Activated CD4-positive, alpha-beta T cell treated with anti-CD3 and anti-CD28 coated beads for 36 hours (primary cell): ENCODE measurements at places on chromosomes 5 and 9. TPM values are rescaled to one million over a fixed set of nuclear protein-coding genes. Genes with fewer than 3 reads are reported as not detected.

- DNase-seq, result no peak
Observed at GRCh38 chr9:22148528-22148875, 139.4 kb upstream of the CDKN2B start.

GRCh38 chr5:150780816-150781221 is 2.3 kb downstream of the SMIM3 start:
- peak; percentile 32 for DNase-seq

GRCh38 chr5:137203011-137203632 is 296.0 kb downstream of the SPOCK1 start:
- no peak for DNase-seq

DNA sequence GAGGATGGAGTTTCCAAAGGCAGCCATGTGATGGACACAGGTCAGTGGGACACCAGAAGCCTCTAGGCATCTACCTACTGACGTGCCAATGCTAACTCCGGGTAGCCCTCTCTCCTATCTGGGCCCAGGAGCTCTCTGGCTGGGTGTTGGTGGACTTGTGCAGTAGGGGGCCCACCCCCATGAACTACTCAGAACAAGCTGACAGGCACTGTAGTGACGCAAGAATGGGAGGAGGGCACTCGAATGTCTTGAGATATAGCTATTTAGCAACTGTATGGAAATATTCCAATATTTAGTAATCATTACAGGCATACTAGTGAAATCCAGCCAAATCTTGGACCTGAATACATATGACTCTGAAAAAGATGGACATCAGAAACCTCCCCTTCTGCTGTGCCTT is 5.7 kb upstream of the DOCK2 start:
- DNase-seq, result no peak

- no peak for DNase-seq
Observed at GRCh38 chr5:171850324-171850947, 64.8 kb downstream of the SMIM23 start.

The CTXN3 gene
- total RNA-seq, result not detected

DNA sequence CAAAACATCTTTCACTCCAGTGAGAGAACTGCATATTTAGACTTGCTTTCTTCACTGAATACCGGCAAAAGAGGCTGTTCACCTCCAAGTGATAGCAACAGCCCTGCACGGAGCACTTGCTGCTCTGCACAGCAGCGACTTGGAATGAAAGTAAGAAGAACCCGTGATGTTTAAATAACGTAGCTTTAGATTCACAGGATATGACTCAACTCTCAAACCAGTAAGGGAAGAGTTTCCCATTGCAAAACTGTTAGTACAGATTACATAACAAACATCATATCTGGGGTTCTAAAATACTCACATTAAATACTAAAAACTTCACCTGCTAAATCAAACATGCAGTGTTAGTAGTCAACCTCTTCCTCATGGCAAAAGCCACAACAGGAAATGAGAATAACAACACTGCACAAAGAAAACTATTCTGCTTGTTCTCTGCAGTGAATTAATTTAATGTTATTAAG is 203.4 kb downstream of the MCTP1 start:
- peak; percentile 56 for DNase-seq

The PAEP gene
- not detected for total RNA-seq

The GABRA1 gene
- not detected for total RNA-seq

DNA sequence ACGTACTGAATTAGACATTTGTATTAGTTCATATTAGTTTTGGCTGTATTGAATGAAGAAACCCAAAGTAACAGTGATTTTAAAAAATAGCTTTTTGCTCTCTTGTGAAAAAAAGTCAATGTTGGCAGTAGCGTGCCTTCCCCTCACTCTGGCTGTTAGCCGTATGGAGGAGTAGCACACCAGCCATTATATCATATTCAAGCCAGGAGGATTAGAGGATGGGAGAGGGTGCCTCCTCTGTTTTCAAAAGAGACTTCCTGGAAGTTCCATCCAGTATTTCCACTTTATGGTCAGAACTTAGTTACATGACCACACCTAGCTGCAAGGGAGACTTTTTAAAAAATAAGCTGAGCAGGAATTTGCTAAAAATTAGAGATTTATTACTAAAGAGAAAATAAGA is 41.2 kb downstream of the GPR21 start:
- no peak for DNase-seq

- no peak for DNase-seq
Observed at GRCh38 chr9:92512622-92513021, 23.2 kb downstream of the ECM2 start.

DNA sequence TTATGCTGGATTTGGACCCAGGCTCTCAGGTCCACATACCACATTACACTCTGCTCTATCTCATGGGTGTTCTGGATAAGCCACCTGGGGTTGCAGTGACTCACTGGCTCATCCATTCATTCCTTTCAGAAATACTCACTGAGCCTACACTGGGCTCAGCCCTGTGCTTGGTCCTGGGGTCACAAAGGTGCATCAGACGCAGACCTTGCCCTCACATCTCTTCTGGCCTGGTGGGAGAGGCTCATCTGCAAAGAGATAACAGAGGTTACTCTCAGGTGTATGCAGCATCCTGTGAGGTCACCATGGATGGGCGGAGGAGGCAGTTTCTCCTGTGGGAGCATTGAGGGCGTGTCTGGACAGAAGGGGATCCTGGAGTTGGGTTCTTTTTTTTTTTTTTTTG is 12.1 kb downstream of the CDHR2 start:
- DNase-seq, result no peak

DNA sequence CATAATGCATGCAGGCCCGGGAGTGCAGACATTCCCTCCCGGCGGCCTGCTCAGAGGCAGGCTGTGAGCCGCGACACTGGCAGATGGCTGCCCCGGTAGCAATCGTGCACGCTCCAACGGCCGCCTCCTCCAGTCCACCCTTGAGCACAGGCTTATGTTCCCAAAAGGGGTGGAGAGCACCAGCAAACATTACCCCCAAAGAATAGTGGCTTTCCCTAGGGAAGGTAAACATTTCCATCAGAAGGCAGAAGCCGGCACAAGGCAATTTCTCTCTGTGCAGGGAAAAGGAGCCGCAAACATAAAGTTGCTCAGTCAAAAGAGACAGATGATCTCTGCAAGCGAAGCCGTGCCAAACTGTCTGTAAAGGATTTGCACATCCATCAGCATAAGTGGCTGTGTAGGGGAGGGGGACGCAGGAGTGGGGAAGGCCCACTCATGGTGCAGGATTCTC is 92.5 kb downstream of the SIL1 start:
- no peak for DNase-seq

The TRIM7 gene
- 1.6 TPM for total RNA-seq

The TSPAN17 gene
- 19.4 TPM for total RNA-seq

GRCh38 chr5:96474073-96474472 is 41.0 kb upstream of the PCSK1 start:
- no peak for DNase-seq

The TNIP1 gene
- total RNA-seq, result 351 TPM

DNA sequence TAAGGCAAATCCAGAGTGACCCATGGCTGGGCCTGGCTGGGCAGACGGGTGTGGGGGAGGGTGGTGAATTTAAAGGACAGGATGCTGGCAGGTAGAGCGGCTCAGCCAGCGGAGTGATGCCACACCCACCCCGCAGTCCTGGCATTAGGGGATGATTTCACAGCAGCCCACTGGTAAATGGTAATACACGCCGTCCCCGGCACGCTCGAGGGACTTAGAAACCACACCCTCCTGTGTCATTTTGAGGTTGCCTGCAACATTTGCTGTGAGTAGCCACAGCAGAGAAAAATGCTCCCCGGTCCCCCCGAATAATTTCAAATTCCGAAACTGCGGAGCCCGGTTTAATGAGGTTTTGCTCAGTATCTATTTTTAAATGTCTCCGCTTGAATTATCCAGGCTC is 71.3 kb upstream of the FCN2 start:
- no peak for DNase-seq

GRCh38 chr9:127808347-127809001 is 5.8 kb downstream of the FPGS start:
- DNase-seq, result peak; percentile 4
